ENCODE measurements at places on chromosomes 12 and 14. TPM values are rescaled to one million over a fixed set of nuclear protein-coding genes. Genes with fewer than 3 reads are reported as not detected.

DNA sequence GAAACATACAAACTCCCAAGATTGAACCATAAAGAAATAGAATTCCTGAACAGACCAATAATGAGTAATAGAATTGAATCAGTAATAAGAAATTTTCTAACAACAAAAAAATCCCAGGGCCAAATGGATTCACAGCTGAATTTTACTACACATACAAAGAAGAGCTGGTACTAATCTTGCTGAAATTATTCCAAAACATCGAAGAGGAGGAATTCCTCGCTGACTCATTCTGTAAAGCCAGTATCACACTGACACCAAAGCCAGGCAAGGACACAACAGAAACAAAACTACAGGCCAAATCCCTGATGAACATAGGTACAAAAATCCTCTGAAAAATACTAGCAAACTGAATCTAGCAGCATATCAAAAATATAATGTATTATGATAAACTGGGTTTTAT, 367.8 kb upstream of the CLEC14A start:
- no peak for DNase-seq

GRCh38 chr14:36553656-36554260, 28.7 kb downstream of the NKX2-8 start:
- DNase-seq = peak; percentile 66

GRCh38 chr12:124433147-124433874, 134.1 kb downstream of the NCOR2 start:
- DNase-seq = no peak

DNA sequence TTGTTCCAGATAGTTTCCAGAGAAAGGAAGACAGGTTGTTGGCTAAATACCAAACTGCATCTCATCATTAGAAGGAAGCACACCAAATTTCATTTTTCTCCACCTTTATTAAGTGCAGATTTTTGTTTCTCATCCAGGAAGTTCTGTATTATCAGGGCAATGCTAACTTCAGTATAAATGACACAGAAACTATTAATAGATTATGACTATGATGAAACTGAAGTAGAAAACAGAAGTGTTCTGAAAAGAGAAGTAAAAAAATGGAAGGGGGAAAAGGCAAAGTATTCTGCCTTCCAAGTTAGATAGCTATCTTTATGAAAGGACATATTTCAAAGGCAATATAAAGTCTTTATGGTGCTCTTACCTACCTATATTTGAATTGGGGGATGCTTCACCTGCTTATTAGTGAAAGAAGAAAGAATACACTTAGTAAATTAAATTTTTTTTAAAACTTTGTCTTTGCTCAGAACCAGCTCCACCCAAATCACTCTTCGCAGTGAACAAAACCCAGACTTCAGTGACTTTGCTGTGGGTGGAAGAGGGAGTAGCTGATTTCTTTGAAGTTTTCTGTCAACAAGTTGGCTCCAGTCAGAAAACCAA, 223.9 kb downstream of the PTPRO start:
- no peak for DNase-seq

Gene RTN1
- 18.6 TPM for total RNA-seq
